ENCODE measurements at places on chromosomes 12 and 14.
A peak's percentile ranks its signal among the peaks of the same experiment; 100 is the strongest.

DNA sequence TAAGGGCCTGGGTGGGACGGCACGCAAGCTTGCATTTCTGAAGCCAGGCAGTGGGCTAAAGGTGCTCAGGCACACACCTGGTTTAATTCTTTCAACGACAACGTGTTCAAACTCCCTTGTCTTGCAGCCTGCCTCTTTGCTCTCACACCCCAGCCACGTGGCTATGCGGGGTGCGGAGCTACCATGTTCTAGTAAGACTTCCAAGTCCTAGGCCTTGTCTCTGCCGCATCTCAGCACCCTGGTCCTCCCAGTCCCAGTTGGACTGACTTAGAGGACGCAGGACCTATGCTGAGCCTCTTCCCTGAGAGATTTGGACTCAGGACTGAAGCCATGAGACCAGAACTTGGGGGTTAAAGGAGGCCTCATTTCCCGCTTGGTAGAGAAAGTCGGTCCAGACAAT is 62.2 kb downstream of the CLMN start:
- no peak for DNase-seq

- DNase-seq = peak; percentile 99
Observed at GRCh38 chr14:35336494-35337268, 44.5 kb downstream of the PSMA6 start.

DNA sequence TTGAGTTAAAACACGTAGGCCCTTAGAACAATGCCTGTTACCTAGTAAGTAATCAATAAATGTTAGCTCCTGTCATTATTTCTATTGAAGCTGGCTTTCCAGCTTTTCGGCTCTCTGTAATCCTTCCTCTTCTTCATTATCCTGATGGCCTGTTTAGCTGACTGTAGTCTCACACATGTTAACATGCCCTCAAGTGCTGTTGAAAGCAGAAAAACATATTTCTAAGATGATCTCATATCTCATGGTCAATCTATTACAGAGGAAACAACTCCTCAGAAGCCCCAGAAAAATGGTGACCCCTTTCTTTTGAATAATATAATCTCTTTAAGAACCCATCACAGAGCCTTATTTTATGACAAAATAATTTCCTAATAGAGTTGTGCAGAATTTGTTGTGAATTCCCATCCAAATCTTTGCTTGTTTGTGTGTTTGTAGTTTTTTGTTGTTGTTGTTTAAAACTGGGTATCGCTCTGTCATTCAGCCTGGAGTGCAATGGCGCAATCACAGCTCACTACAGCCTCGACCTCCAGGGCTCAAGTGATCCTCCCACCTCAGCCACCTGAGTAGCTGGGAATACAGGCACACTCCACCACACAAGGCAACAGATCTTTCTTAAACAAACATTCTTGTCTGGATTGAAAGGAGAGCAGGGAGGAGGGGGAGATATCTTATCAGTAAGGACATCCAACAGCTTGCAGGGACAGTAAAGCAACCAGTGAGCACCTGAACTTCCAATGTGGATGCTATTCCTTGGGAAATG is 242.5 kb upstream of the CAND1 start:
- DNase-seq = no peak

GRCh38 chr14:101237252-101237616 is 324.1 kb upstream of the DIO3 start:
- no peak for DNase-seq

DNA sequence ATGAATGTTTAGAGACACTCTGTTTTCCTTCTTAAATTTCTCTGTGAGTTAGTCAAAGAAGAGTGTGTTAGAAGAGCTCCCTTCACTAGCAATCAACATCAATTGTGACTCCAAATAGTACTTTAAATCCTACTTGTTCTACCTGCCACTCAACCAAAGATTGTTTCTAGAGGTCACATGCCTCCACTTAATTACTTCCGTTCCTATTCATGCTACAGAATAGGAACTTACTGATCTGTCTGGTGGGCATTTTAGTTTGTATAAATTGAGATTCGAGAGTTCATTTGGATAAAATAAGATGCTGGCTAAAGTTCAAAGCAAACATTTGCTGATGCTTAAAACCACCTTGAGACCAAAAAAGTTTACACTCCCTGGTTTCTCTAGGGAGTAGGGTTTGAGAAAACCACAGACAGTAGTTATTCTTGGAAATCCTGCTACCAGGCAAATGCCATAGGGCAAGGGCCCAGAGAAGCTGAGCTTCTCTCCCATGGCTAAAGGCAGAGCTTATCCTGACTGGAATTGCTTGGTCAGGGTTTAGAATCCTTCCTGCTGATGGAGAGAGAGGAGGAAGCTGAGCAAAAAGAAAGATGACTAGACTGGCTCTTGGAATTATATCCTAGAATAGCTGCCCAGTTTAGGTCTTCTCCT is 389.6 kb upstream of the ATP2B1 start:
- DNase-seq = no peak

DNA sequence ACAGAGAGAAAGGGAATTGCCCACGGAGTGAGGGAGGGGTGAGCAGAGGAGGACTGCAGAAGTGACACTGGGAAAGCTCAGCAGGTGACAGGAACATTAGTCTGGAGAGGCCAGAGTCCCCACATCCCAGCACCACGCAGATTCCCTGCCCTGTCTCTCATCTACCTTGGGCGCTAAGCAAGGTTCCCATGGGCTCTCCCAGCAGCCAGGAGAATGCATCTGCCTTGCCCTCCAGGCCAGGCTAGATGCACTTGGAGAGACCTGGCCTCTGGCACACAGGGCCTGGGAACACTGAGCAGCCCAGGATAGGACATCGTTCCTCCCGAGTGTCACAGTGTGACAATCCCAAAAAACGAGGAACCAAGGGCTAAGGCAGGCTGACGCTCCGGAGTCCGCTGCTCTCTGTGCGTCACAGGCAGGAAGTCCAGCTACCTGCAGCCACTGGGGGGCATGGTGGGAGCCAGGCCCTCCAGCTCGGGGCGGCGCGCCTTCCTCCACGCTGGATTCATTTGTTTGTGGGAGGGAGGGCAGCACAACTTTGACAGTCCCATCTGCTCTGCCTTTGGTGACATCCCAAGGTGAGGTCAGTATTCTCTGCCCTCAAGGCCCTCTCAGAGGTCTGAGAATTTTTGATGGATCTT is 5.4 kb upstream of the NGB start:
- no peak for DNase-seq

DNA sequence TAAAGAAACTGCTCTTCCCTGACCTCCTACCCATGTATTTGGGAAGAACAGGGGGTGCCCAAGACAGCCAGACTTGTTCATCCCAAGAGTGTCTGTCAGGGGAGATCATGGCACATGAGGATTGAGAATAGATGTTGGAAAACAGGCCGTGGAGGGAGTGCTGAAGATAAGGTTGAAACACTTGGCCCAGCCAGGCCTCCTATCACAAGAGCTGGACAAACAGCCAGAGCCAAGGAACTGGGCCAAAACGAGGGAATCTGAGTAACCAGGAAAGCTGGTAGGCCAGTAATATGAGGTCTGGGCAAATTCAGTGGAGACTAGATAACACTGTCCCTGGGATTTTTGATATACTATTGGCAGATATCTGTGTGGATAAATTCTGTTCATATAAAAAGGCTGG is 161.7 kb downstream of the TMX1 start:
- DNase-seq = peak; percentile 30

GRCh38 chr12:5123921-5124320 is 80.2 kb downstream of the KCNA5 start:
- no peak for DNase-seq

- peak; percentile 64 for DNase-seq
Observed at GRCh38 chr12:52202361-52203078, 10.7 kb upstream of the KRT80 start.

DNA sequence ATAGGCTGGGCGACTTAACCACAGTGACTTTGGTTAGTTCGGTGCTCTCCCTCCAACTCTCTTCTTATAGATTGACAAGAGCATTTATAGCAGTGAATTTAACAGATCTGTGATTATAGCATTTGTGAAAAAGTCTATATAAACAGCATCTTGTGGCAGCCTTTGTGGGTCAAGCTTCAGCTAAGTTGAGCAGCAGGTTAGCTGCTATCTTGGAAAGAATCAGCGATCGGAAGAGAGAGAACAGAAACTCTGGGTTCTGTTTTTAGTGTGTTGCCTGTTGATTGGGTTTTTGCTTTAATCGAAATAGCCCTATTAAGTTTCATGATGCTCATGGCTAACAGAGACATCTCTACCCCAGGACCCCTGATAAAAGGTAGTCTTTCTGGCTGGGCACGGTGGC is 20.2 kb downstream of the EVL start:
- DNase-seq = no peak

DNA sequence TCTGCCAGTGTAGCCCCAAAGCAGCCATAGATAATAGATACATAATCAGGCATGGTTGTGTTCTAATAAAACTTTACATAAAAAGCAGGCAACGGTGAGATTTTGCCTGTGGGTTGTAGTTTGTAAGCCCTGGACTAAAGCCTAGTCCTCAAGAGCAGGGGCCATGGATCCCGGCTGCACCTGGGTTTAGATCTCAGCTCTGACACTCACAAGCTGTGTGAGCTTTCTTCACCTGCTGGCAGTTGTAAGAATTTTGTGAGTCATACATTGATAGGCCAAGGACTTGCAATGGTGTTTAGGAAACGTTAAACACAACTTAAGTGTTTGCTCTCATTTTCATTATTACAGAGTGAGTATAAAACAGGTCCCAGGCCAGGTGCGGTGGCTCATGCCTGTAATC is 395.8 kb upstream of the TBX3 start:
- DNase-seq = no peak

GRCh38 chr14:63091394-63091996 is 46.2 kb upstream of the KCNH5 start:
- no peak for DNase-seq

DNA sequence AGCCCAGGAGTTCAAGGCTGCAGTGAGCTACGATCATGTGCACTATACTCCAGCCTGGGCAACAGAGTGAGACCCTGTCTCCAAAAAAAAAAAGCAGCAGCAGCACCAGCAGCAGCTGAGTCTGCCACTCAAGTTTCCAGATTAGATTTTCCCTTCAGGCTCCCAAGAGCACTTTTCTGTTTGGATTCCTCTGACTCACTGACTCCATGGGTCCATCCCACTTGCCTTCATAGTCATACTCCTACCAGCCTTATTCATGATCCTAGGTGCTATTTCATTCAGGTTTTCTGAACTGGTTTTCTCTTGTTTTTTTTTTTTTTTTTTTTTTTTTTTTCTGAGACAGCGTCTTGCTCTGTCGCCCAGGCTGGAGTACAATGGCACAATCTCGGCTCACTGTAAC is 6.8 kb upstream of the TWF1 start:
- DNase-seq = no peak

DNA sequence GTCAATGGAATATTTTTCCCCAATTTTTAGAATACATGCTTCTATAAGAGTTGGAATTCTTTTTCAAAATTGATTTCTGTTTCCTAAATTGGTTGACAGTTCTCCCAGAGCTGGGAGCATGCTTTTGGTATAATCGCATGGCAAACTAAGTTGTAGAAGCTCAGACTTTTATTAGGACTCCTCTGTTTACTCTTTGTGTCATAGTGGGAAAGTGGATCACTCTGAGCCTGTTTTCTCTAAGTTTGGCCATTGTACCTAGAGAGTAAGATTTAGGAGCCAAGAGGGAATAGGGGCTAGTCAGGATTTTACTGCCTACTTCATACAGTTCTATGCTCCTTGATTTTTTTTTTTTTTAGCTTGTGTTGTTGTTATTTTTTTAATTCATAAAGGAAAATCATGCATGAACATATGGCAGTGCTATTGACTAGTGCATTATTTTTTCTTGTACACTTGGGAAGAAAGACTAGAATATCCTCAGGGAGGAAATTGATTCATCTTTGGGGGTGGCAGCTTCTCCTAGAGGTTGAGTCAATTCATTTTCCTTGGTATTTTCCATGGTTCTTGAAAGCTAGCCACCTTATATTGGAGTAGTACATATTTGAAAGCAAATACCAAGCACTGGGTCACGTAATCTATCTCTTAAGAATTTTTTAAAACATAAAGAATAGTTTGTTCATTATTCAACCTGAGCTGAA is 77.7 kb upstream of the TRAF3 start:
- DNase-seq = peak; percentile 27

GRCh38 chr14:38951451-38951850 is 151.6 kb downstream of the SEC23A start:
- peak; percentile 53 for DNase-seq

DNA sequence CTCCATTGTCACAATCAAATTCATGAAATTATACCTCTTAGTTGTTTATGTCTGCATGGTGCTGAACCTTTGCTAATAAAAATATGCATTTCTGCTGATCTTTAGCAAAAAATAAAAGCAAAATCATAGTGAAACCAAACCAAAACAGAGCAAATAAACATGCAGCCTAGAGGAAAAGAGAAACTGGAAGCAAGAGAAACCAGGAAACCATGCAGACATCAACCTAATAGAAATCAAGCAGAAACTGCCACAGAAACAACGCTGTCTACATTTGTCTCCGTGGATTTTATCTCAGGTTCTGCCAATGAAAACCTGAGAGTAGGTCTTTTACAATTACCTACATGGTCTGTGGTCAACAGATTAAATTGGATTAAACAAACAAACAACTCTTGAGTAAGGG is 173.7 kb downstream of the SYT10 start:
- no peak for DNase-seq

- DNase-seq = no peak
Observed at GRCh38 chr12:91113621-91114020, 2.3 kb upstream of the LUM start.

DNA sequence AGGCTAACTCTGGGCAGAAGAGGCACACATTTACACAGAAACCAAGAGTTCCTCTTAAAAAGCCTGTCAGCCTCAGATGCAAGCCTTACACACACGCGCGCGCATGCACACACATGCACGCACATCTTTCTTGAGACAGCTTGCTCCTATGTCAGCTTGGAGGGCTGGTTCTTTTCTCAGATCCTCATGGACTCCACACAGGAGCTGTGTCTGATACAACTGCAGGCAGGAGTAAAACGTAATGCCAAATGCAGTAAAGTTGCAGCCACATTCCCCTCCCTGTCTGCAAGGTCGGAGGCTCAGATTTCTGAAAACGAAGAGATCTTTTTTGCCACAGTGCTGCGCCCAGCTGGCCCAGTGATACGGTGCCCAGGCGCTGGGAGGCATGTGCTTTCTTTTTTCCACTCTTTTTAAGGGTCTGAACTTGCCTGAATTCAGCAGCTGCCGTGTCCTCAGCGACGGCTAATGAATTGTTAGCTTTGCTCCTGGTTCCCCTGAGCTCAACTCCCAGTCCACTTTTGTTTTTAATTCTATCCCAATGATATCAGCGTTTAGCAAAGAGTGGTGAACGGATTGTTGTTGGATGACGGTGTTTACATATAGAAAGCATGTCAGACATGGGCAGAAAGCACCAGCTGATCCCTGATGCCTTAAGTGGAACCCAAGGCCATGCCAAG is 72.9 kb upstream of the FOXN3 start:
- no peak for DNase-seq

DNA sequence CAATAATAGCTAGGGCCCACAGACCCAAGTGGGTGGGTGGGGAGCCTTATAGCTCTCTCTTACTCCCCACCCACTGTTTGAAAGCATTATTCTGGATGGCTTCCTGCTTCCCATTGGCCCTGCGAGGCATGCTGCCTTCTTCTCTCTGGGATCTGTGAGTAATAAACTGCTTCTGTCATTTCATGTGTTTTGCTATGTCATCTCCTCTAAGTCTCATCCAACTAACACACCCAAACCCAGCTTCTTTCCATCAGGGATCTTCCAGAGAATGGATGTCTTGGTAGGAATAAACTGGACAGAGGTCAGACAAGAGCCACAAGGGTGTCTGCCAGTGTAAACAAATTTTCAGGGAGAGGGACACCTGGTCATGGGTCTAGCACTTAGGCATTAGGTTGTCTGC is 66.4 kb upstream of the BDKRB2 start:
- no peak for DNase-seq

- DNase-seq = peak; percentile 53
Observed at GRCh38 chr14:51978681-51979085, 10.7 kb upstream of the RTRAF start.

- DNase-seq = no peak
Observed at GRCh38 chr12:70756791-70757190, 119.6 kb upstream of the PTPRB start.
